ENCODE measurements at places on chromosomes 2 and 18.

GRCh38 chr2:201218780-201219179 is 35.8 kb downstream of the CASP10 start:
- no peak for DNase-seq

DNA sequence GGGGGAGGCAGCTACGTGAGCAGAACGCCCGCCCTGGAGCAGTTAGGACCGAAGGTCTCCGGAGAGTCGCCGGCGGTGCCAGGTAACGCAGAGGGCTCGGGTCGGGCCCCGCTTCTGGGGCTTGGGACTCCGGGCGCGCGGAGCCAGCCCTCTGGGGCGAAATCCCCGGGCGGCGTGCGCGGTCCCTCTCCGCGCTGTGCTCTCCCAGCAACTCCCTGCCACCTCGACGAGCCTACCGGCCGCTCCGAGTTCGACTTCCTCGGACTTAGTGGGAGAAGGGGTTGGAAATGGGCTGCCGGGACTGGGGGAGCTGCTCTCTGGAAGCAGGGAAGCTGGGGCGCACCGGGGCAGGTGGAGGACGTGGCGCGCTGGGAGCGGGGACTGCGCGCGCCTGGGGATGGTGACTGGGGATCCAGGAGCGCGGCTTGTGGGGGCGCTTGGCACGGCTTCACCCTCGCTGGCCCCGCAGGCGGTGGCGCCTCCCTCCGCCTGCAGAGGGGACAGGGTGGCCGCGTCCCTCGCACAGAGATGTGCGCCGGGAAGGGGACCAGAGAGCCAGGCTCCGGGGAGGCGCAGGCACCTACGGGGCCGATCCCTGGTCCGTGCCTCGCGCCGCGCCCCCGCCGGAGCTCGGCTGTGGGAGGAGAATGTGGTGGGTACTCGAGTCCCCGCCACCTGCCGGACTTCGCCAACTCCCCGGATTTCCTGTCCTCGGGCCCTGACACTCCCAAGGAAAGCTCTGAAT is 688 bp downstream of the CDH20 start:
- no peak for DNase-seq

GRCh38 chr2:24342110-24342910 is 18.0 kb downstream of the ITSN2 start:
- no peak for DNase-seq

- no peak for DNase-seq
Observed at GRCh38 chr2:161547130-161547529, 77.1 kb upstream of the SLC4A10 start.

DNA sequence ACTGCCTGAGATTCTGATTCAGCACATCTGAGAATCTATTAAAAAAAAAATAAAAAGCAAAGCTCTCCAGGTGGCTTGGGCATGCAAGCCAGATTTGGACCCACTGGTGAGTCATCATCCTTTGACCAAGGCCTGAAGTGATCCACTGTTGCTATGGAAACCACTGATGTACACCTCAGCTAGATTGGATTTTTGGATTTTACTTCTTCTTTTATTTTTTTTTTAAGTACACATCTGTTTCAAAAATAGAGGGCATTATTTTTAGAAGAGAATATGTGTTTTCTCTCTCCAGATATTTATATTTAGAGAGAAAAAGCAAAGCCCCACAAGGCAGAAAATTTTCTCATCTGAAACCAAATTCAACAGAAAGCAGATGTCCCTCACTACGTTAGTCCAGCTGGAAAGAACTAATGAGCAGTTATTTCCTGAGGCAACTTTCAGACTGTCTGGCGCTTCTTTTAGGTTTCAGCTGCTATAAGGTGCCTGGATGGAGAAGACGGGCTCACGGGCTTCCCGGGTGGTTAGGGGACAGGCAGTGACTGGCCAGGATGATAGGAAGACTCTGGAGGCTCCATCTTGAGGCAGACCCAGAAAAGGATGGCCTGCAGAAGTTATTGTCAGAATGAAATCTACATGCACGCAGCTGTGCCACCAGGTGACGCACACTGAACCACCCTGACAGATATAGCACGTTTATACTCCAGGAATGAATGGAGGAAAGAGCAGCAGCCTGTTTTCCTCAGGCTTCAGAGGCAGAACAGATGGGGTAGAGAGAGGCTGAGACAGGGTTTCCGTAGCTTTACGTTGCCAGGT is 50.5 kb downstream of the MRPL35 start:
- DNase-seq, result peak; percentile 9

DNA sequence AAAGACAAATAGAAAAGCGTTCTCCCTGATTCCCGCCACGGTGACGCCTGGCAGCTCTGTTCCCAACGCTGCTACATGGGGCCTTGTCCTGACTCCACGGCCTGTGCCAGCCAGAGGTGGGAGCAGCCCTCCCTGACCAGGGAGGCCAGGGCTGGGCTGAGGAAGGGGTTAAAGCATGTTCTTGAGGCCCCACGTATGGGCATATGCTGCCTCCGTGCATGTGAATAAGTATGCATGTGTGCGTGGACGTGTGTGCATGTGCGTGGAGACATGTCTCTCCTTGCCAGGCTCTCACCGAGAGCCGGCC is 1.6 kb upstream of the SNED1 start:
- no peak for DNase-seq

GRCh38 chr18:54382733-54383252 is 25.1 kb downstream of the C18orf54 start:
- no peak for DNase-seq

DNA sequence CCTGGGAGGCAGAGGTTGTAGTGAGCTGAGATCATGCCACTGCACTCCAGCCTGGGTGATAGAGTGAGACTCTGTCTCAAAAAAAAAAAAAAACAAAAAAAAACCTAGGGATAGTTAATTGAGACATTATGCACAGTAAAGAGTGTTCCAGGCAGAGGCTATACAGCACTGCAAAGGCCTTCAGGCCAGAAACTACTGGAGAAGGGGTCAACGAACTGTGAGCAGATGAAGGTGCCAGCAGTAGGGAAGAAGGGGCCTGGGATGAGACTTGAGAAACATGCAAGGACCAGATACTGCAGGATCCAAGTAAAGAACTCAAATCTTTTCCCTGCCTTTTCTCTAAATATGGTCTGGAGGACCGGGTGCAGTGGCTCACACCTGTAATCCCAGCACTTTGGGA is 26.0 kb upstream of the PCBP1 start:
- no peak for DNase-seq

DNA sequence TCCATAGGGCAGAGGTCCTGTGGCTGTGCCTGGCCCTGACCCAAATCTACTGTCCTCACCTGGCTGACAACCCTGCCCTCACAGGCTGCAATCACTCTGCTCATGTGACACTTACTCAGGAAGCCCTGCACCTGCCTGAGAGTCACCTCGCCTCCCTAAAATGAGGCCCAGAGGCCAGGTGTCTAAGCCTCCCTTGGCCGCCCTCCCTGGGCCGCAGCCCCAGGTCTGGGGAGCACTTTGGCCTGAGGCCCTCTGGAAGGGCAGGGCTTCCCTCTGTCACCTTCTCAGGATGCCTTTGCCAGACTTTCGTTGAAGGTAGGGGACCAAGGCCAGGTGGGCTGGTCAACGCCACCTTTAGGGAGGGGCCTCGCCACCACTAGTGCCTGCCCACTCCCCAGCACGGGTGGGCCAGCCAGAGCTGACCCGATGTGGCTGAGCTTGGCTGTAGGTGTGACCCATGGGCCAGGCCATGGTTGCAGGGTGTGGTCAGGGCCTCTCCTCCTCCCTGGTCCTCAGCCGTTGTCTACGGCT is 6.1 kb upstream of the GPC1 start:
- no peak for DNase-seq

DNA sequence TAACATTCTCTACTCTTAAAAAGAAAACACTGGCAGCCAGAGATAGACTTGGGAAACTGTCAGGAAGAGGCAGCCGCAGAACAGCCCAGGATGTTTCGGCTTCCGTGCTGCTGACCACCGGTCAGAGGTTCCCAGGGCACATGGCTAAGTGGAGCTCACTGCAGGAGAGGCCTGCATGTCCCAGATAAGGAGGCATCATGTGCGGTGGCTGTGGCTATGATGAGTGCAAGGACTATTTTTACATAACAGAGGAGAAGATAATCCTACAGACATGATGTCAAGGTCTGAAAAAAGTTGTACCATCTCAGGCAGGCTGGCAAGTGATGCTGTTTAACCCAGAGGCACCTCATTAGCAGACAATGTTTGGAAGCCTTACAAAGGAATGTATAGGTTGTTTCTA is 252.3 kb downstream of the CYRIA start:
- no peak for DNase-seq

DNA sequence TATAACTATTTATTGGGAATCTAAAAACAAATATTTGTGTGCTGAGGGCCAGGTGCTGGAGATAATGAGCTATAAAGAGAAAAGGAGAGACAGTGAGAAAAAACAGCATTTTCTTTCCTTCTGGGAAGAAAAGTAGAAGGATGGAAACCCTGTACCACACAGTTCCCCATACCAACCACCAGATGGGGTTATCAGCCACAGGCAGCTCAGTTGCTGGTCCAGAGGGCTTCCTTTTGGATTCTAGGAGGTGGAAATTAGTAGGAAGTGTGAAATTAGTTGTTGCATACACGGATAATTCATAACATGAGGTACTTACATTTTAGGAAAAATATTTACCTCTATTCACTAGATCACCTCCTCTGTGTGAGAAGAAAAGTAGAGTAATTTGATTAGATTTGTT is 237.0 kb upstream of the FOSL2 start:
- DNase-seq, result peak; percentile 10

DNA sequence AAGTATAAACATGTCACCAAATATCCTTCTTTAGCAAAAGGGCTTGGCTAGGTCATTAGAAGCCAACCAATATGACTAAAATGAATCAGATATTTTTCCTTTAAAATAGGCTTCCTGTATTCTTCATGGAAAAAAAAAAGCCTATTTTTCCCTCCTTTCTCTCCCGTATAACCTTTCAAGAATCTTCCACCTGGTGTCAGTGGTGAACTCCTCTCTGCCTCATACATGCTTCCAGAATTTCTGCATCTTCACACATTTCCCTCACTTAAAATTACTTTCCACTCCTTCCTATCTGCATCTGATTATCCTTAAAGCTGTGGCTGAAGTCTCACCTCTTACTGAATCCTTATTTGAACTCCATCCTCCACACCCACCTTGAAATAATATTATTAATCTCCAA is 116.9 kb upstream of the FANCL start:
- DNase-seq, result no peak

- DNase-seq, result no peak
Observed at GRCh38 chr18:51169731-51170130, 27.8 kb downstream of the MEX3C start.

GRCh38 chr2:61959381-61960293 is 54.2 kb downstream of the COMMD1 start:
- DNase-seq, result no peak

- DNase-seq, result no peak
Observed at GRCh38 chr18:8626414-8627106, 17.3 kb downstream of the RAB12 start.

DNA sequence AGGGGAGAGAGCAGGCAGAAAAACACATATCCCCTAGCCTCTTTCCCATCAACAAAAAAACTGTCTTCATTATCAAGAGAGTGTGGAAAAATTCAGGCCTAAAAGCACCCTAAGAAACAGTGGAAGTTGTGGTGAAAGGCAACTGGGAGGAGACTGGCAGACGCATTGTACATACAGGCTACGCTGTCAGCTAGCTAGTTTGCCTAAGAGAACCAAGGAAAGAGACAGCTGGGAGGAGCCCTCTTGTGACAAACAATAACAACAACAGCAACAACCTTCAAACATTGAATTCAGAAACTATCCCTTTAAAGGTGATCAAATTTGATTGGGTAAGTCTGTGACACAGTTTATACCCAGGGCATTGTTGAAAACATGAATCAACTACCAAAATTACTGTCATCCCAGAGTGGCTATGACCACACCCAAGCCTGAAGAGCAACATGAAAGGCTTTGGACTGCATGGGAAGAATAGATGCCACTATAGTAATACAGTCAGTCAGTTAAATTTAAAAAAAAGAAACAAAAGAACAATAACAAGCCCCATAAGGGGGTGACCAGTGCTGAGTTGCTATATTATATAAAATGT is 88.9 kb upstream of the CRIM1 start:
- DNase-seq, result no peak

DNA sequence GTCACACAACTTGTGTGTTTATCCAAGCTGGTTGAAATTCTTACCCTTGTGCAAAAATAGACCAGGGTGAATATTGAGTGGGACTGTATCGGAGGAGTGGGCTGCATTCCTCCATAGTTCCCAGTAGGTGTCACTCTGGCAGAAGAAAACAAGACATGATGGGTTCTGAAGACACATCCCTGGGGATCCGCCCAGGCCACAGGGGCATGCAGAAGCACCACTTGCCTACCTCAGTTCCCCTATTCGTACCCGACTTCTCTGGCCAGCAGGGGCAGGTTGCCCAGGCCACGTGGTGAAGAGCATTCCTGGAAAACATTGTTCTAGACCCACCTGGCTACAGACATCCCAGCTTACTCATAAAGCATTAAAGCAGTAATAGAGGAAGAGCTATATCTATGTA is 168.2 kb downstream of the FAM210A start:
- peak; percentile 23 for DNase-seq

GRCh38 chr2:230947908-230948365 is 22.9 kb upstream of the GPR55 start:
- DNase-seq, result no peak

- no peak for DNase-seq
Observed at GRCh38 chr2:15753811-15754702, 162.4 kb downstream of the DDX1 start.

GRCh38 chr2:209619782-209620181 is 151.8 kb upstream of the UNC80 start:
- DNase-seq, result no peak

- DNase-seq, result no peak
Observed at GRCh38 chr18:72155327-72155726, 388.8 kb downstream of the CBLN2 start.
